ENCODE measurements at places on chromosomes 5 and 9. TPM values are rescaled to one million over a fixed set of nuclear protein-coding genes. Genes with fewer than 3 reads are reported as not detected.

BAAT gene
- total RNA-seq: 0.37 TPM

SNCB gene
- 0.16 TPM for total RNA-seq

TMEM232 gene
- total RNA-seq: 4.2 TPM

NR5A1 gene
- total RNA-seq: not detected

NACC2 gene
- total RNA-seq: 31.6 TPM

GRIA1 gene
- total RNA-seq: 4.7 TPM

AGXT2 gene
- total RNA-seq: not detected

HTR1A gene
- not detected for total RNA-seq

PCDHB9 gene
- total RNA-seq: 6.8 TPM
